ENCODE measurements at places on chromosomes 2 and 18.

- DNase-seq: no peak
Measured at GRCh38 chr2:62570861-62571698, 65.1 kb upstream of the TMEM17 start.

DNA sequence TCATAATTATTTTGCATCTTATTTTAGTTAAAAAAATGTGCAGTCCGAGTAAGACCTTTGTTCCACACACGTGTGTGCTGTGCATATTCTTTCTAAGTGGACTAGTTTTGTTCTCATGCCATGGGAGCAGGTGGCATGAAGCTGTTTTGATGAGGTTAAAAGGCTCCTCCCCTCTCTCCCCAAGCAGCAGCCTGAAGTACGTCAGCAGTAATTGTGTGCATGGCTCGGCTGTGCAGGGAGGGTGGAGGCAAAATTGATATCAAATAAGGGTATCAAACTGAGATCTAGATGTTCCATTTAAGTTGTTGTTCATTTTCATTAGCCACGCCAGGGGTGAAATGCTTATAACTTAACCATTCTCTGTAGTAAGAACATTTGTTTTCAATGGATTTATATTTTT, at the start of gene NYAP2:
TSS of gene NYAP2 (plus strand) at position 207 of the 400 bp plus-strand sequence. CDS start 9,171 bp downstream, outside the sequence.
- DNase-seq: no peak

GRCh38 chr2:98474979-98475632, 30.4 kb downstream of the INPP4A start:
- DNase-seq: no peak

DNA sequence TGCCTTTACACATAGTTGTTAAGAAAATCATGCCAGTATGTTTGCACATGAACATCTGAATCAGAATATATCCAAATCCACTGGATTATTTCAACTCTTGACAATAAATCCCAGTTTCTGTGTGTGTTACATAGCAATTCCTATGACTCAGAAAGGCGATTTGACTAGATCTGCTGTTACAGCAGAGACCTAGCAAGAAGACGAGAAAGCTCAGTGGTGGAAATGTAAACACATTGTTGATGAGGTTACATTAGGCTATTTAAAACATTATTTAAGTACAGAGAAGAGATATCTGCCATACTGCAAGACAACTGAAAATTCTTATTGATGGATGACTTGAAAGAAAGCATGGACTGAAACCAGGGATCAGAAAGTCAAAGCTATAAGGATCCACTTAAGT, 73.0 kb upstream of the SMIM21 start:
- no peak for DNase-seq

- DNase-seq: no peak
Measured at GRCh38 chr2:104923665-104924064, 69.8 kb downstream of the POU3F3 start.

DNA sequence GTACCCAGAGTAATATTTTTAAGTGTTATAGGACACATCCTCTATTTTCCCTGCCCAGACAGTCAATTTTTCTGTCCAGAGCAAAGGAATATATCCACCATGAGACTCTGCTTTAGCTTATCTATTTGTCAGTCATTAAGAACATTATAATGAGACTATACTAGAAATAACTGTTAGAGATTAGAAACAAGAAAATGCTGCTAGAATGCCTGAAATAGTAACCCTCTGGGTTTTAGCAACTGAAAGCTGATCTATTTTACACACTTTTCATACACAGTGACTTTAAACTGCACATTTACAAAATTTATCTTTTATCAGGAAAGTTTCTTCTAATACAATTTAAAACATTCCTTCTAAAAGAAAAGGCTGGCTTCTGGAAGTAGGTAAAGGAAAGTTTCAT, 39.6 kb downstream of the MBD2 start:
- DNase-seq: no peak

- no peak for DNase-seq
Measured at GRCh38 chr2:241000831-241001321, 2.5 kb downstream of the SNED1 start.

- DNase-seq: peak; percentile 58
Measured at GRCh38 chr2:232444409-232445148, 11.4 kb upstream of the ALPI start.

- DNase-seq: no peak
Measured at GRCh38 chr2:190052307-190052706, 10.2 kb downstream of the MSTN start.

GRCh38 chr18:51044928-51045585, 15.0 kb downstream of the SMAD4 start:
- no peak for DNase-seq

DNA sequence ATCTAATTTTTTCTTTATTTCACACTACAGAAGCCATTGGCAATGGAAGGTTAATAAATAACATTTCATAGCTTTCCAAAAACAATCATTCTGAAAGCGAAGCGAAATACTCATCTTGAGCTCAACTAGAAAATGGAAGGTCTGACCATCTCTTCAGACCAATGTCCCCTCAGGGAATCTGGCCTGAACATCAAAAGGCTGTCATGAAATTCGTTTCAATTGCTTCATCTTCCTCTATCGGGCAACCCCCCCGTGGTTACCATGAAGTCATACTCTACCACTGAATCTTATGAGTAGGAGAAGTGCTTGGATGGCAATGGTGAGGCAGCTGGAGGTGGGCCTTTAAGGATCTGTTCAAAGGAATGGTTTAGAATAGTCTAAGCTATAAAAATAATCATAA, 22.9 kb upstream of the CYTIP start:
- no peak for DNase-seq

DNA sequence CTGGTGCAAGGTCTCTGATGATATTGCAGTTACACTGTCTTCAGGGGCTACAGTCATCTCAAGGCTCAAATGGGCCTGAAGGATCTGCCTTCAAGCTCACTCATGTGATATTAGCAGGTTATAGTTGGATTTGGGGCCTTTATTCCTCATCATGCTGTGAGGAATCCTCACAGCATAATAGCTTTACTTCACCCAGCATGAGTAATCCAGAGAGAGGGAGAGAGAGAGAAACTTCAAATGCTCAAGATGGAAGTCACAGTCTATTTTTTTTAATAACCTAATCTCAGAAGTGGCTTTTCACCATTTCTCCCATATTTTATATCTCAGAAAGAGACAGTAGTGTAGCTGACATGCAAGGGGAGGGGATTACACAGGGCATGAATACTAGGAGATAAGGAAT, 658.7 kb downstream of the EPHA4 start:
- DNase-seq: no peak

GRCh38 chr2:42138163-42139015, 30.8 kb upstream of the EML4 start:
- DNase-seq: no peak

- DNase-seq: no peak
Measured at GRCh38 chr2:128665113-128665512, 346.4 kb upstream of the HS6ST1 start.

GRCh38 chr2:177553176-177553884, 160.8 kb downstream of the AGPS start:
- no peak for DNase-seq

- DNase-seq: no peak
Measured at GRCh38 chr18:3577281-3577855, 127.4 kb downstream of the TGIF1 start.

DNA sequence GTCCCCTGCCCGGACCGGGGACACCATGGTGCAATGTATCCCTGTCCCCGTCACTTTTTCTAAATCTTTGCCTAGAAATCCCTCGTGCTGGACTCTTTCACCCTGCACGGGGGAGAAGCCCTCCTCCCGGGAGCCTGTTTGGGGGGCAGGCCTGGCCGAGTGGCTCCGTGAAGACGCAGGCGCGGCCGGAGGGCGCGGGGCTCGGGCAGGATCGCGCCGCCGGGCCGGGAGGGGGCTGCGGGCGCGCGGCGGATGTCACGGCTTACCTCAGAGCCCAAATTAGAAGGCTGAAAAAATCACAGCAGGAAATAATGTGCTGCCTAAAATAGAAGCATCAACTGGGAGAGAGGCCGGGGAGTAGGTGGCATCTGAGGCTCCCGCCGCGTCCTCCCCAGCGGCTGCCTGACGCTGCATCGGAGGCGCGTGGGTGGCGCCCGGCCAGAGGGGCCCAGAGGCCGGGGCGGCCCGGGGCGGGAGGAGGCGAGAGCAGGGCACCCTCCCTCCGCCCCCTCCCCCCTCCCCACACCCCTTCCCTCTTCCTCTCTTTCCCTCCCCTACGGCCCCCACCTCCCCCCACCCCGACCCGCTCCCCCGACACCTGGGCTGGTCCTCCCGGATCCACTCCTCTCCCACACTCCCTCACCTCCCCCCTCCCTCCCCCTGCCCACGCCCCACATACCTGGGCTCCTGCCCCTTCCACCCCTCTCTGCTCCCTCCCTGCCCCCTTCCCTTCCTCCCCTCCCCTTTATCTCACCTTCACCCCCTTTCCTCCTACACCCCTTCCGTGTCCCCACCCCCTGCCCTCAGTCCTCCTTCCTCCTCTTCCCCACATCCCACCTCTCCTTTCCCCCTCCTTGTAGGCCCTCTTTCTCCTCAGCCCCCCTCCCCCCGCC, 51.9 kb downstream of the SLC4A1AP start:
- peak; percentile 4 for DNase-seq

DNA sequence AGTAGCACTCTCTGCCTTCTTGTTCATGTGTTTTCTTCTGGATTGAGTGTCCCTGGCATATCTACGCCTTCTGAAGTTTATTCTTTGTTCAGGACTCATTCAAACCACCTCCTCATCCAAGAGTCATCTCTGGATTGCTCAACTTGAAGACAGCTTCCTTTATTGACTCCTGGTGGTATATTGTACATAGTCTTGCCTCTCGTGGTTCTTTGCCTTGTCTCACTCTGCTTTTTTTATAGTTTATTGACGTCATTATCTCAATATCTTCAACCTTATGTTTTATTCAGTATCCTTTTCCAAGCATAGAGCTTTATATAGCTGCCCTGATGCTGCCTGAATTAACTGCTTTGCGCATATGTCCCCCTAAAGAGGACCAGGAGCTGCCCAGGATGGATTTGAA, 161.7 kb downstream of the INSIG2 start:
- DNase-seq: no peak

DNA sequence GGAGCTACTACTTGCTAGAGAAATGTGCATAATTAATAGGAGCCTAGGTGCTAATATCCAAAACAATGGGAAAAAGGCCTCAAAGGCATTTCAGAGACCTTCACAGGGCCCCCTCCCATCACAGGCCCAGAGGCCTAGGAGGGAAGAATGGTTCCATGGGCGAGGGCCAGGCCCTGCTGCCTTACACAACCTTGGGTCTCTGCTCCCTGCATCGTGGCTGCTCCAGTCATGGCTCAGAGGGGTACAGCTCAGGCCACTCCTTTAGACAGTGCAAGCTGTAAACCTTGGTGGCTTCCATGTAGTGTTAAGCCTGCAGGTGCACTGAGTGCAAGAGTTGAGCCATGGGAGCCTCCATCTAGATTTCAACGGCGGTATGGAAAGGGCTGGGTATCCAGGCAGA, 429.2 kb downstream of the FIGN start:
- no peak for DNase-seq

GRCh38 chr2:225584796-225585195, 185.3 kb downstream of the NYAP2 start:
- no peak for DNase-seq

DNA sequence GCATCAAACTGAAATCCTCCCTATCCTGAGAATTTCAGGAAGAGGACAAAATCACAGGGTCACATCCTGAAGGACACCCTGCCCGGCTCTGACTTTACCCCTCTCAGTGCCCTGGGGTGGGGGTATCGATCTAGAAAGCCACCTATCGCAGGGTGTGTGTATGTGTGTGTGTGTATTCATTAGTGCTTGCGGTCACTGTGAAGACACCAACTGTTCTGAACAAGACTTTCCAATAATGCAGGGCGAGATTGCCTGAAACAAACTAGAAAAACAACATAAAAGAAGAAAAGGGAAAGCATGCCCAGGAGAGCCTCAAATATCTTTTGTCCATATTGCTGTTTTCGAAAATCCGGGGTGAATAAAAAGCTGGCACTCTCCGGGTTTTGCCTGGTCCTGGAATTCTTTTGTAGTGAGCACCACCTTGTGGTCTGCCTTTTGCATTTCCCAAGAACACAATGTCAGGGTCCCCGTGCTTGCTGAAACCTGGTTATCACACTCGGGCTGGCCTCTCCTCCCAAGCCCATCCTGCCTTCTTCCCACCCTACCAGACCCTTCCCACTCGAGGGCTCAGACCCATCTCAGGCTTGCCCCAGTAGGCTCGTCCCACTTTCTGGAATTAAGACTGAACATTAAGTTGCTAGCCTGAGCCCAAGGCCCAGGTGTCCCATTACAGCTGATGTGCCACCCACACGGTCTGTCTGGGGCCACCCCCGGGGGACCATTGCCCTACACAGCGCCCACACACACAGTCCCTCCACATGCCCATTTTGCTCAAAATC, 25.0 kb upstream of the COPS8 start:
- peak; percentile 3 for DNase-seq

DNA sequence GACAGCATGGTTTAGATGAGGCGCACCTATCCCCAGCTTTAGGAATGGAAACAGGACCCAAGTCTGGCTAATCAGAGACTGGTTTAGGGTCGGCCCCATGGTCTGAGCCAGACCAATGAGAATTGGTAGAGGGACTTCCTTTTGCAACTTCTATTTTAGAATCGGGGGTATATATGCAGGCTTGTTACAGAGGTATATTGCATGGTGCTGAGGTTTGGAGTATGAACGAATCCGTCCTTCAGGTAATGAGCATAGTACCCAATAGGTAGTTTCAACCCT, 1.5 kb upstream of the BOLA3 start:
- DNase-seq: no peak

DNA sequence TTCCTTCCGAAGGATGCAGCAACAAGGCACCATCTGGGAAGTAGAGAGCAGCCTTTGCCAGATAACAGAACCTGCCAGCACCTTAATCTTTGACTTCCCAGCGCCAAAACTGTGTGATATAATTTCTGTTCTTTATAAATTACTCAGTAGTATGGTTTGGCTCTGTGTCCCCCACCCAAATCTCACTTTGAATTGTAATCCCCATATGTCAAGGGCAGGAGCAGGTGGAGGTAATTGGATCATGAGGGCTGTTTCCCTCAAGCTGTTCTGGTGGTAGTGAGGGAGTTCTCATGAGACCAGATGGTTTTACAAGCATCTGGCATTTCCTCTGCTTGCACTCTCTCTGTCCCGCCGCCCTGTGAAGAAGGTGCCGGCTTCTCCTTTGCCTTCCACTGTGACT, 899.9 kb downstream of the TRIB2 start:
- DNase-seq: no peak

DNA sequence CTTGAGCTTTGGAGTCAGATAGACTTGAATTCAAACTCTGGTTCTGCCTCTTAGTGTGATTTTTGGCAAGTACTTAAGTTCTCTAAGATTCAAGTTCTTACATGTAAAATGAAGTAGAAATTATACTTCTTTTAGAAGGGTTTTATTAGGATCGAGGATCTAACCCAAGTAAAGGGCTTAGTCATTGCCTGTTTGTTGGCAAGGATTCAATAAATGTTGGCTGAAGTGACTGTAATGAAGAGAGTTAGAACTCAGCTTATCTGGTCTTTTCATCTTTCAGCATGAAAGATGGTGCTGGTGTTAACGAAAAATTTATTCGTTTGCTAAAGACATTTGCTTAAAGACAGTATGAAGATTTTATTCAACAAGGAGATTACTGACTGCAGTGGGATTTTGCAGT, 315.9 kb upstream of the THUMPD2 start:
- no peak for DNase-seq
